ENCODE measurements at places on chromosomes 6 and 20.

DNA sequence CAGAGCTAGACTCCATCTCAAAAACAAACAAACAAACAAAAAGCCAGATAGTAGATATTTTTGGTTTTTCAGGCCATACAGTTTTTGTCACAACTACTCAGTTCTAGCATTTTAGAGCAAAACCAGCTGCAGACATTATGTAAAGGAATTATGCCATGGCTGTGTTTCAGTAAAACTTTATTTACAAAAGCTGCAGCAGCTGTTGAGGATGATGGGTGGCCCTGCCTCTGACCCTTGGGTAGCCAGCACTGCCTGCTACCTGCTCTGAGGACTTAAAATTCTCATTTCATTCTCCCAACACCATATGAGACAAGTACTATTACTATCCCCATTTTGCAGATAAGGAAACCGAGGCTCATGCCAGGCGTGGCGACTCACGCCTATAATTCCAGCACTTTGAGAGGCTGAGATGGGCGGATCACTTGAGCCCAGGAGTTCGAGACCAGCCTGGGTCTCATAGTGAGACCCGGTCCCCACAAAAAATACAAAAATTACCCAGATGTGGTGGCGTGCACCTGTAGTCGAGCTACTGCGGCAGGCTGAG is 56.3 kb downstream of the RIPOR3 start:
- no peak for DNase-seq

GRCh38 chr20:56391037-56391436 is 978 bp downstream of the AURKA start:
- no peak for DNase-seq

GRCh38 chr20:58452667-58453255 is 62.4 kb downstream of the APCDD1L start:
- DNase-seq: no peak

DNA sequence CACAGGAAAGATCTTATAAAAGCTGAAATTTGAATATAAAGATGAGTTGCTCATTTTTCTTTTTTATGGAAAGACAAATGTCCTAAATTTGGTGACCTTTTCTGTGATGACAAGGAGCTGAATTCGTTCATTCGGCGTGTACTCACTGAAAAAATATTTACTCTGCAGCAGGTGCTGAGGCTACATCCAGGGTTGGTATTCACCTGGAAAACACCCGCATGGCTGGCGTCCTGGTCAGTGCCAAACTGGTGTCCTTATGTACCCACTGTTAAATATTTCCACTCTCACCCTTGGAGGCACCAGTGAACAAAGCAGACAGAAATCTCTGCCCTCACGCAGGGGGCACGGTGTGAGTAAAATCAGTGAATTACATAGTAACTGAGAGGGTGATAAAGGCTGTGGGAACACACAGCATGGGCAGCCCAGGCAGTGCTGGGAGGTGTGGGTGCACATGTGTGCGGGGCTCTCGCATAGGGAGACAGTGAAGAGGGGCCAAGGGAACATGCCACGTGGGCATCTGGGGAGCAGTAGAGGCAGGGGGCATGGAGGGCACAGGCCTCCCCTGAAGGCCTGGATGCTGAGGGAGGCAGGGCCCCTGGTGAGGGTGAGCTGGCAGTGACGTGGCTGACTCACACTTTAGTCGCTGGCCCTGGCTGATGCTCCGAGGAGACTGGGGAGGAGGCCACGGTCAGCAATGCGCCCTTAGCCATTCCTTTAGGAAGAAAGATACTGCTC is 89.7 kb downstream of the INSM1 start:
- no peak for DNase-seq

DNA sequence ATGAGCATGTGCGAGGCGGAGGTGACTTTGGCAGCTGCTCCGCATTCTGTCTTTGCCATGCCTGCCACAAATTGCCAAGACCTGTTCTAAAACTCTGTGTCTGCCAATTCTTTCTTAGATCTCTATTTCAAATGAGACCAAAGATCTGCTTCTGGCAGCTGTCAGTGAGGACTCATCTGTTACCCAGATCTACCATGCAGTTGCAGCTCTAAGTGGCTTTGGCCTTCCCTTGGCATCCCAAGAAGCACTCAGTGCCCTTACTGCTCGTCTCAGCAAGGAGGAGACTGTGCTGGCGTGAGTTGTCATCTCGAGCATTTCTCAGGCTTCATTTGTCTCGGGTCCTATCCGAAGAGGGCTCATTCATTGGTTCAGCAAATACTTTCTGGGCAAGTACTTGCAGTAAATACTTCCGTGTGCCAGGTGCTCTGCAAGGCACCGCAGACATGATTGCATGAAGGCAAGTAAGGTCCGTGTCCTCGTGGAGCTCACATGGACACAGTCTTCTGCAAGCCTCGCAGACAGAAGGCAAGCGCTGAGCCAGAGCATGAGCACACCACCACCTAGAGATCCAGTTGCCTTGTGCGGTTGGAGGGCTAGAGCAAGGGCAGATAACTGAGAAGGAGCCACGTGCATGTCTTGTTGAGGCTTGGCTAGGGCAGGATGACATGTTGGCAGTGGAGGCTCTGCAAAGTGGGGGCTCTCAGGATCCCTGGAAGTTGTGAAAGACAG is 19.7 kb upstream of the MROH8 start:
- DNase-seq: no peak

- DNase-seq: no peak
Observed at GRCh38 chr6:90464507-90464906, 122.4 kb downstream of the MAP3K7 start.

DNA sequence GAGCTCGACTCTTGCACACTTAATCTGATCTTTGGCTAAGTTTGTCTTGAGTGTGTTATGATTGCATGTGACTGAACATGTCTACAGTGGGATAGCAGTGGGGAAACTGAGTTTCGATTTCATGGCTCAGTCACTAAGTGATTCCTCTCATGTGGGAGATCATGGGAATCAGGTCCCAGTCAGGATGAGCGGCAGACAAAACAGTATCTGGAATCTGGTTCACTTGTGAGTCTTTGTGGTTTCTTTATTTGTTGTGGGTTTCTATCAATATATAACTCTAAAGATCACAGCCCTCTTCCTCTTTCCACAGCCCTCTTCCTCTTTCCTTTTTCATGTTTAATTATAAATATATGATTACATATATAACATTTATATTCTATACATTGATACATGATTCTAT is 4.0 kb downstream of the RPP21 start:
- no peak for DNase-seq

DNA sequence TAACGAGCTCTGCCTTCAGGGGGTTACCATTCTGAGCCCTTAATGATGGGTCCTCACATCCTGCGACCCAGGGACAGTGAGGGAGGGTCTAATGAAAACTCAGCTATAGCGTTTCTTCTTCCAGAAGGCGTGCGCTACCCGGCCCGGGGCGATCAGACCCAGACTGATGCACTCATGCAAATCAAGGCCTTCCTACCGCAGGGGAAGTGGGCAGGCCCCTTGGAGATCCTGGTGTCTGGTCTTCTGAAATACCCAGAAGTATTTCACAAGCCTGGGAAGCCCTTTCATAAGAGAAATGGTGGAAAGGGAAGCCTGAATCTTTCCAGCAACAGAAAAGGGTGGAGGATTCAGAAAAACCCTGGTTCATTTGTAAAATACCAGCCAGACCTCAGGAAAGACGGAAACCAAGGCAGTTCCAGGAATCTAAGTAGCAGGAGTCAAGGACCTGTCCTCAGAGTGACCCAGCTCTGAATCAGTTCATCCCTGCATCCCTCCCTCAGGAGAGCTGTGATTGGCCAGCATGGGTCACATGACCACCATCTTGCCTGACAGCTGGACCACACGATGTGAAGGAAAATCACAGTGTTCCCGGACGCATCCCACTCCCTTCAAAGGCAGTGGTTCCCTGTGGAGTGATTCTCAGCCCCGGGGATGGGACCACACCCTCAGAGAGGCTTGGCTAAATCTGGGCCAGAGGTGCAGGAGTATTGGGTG is 12.7 kb downstream of the BFSP1 start:
- DNase-seq: no peak

GRCh38 chr6:75278474-75279077 is 6.0 kb downstream of the TMEM30A start:
- no peak for DNase-seq

GRCh38 chr20:10543480-10543879 is 108.4 kb downstream of the SLX4IP start:
- no peak for DNase-seq

GRCh38 chr6:16236631-16237199 is 1.7 kb upstream of the GMPR start:
- no peak for DNase-seq

DNA sequence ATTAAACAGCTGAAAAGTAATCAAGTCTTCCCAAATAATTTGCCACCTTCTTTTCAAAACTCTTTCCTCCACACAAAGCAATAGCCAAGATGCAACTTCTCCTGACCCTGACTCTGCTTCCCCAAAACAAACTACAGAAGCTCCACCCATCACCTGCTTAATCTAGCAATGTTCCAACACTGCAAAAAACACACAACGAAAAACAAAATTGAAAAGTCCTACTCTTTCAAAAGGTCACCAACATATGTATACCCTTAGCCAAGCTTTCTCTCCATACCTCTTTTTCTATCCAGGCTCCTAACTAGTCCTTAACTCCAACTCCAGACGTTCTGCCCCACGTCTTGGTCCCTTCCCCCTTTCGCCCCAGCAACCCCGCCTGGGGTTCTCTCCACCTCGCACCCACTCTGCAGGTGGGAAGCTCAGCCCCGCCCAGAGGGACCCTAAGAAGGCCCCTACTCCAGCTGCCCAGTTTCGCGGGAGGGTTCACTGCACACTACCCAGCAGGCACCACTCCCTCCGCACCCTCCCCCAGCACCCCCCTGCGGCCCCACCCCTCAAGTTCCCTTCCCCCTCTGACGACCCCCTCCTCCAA is 717 bp downstream of the CSNK2A1 start:
- DNase-seq: peak; percentile 11

DNA sequence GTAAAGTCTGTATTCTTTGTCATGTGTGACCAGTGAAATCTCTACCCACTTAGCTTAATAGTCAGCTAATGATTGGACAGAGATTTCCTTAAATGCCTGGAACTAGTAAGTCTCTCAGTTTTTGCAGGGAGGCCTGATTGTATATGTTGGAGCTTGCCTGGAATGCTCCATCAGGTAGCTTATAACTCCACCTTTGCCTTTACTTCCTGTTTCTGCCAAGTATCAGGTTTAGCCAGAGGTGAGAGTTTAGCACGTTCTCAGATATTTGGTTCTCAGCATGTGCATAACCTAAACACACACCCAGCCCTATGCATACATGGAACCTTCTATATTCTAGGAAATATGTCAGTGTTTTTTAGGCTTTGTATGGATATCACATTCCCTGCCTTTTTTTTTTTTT is 435.3 kb downstream of the CDKAL1 start:
- DNase-seq: no peak

DNA sequence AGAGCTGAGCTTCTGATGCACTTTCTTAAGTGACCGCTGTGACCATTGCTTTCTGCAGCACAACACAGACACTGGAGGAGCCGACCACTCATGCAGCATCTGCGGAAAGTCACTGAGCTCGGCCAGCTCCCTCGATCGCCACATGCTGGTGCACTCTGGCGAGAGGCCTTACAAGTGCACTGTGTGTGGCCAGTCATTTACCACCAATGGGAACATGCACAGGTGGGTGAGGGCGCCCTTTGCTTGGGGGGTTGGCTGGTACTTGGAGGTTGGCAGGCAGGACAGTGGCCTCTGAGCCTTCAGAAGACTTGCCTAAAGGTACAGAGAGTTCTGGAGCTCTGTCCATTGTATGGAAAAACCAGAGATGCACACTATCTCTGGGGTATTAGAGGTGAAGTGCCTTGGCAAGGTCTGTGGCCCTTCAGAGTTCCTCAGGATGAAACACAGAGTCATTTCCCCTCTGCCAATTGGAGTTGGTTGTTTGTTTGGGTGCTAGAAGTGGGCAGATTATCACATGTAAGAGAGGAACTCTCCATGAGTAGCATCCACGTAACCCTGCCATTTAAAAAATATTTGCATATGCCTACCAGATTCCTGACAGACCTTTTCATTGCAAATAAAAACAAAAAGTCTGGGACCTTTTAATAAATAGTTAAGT is 81.5 kb downstream of the RREB1 start:
- DNase-seq: no peak

- DNase-seq: no peak
Observed at GRCh38 chr20:49398401-49399144, 83.9 kb downstream of the KCNB1 start.

- DNase-seq: no peak
Observed at GRCh38 chr6:7591770-7592169, 1.8 kb downstream of the SNRNP48 start.

GRCh38 chr6:10386220-10386619 is 28.7 kb downstream of the TFAP2A start:
- DNase-seq: no peak

DNA sequence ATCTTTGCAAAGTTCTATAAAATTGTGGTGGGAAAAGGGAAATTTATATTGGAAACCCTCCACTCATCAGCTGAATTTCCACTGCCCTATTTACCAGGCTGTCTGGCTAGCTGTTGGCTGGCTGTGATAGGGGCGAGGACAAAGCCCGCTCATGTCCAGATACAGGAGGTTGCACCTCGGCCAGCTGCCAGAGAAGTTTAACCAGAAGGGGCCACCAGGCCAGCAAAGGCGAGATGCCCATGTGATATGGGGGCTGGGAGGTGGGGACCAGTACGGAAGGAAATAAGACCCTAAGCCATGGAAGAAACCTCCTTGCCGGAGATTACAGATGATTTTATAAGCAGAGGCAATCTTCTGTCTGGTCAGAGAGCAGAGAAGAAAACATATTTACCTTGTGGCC is 143.8 kb downstream of the FNDC1 start:
- DNase-seq: no peak

- DNase-seq: no peak
Observed at GRCh38 chr6:132362442-132363185, 38.7 kb downstream of the MOXD1 start.

DNA sequence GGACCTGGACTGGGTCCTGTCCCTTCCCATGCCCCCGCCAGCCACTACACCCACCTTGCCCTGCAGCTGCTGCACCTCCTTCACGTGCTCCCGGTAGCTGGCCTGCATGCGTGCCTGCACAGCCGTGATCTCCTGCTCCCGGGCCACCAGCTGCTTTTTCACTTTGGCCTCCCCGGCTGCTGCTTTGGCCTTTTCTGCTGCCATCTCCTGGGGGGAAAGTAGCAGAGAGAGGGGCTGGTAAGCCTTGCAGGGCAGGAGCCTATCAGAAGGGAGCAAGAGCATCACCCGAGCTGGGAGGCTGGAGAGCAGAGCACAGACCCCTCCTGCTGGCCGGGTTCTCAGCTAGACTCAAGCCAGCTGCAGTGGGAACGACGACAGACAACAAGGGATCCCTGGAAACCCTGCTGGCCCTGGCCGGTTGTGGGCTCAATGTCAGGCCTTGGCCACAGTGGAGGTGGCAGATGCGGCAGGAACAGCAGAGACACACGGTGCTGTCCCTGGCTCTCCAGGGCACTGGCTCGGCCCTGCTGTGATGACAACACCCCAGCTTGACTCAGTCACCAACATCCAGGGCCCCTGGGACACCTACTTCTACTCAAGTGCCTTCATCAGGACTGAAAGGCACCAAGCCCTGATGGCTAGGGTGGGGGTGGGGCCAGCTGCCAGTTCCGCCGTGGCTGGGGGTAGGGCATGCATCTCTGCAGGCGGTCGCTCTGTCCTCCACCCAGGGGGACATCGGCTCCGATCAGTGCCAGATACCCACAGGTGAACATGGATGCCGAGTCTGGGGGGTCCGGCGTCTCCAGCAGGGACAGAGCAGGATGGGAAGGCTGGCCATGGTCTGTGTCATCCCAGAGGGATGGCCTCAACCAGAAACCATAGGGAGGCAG is 45.3 kb downstream of the RRBP1 start:
- DNase-seq: no peak

GRCh38 chr6:131038597-131039344 is 24.3 kb downstream of the EPB41L2 start:
- DNase-seq: no peak

- DNase-seq: no peak
Observed at GRCh38 chr6:112038268-112038667, 15.6 kb upstream of the CCN6 start.
